Activated naive CD8-positive, alpha-beta T cell treated with anti-CD3 and anti-CD28 coated beads for 36 hours (primary cell): ENCODE measurements at places on chromosomes 1 and 21. TPM values are rescaled to one million over a fixed set of nuclear protein-coding genes. Genes with fewer than 3 reads are reported as not detected.

The IVL gene
- not detected for total RNA-seq

The XCL2 gene
- 136 TPM for total RNA-seq

The CR2 gene
- total RNA-seq: 2.8 TPM

The KIF2C gene
- 71.0 TPM for total RNA-seq

The CYP4A11 gene
- not detected for total RNA-seq

The CYP4X1 gene
- total RNA-seq: not detected
